ENCODE measurements at places on chromosomes 5 and 9.

GRCh38 chr5:80975065-80975464 lies 14.9 kb downstream of the RASGRF2 start:
- no peak for DNase-seq

DNA sequence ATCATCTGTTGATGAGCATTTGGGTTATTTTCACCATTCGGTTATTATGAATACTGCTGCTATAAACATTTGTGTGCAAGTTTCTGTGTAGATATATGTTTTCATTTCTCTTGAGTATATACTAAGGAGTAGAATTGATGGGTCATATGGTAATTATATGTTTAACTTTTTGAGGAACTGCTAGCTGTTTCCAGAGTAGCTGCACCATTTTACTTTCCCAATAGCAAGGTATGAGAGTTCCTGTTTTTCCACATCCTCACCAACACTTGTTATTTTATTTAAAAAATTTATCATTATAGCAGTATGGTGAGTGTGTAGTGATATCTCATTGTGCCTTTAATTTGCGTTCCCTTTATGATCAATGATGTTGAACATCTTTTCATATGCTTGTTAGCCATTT lies 29.2 kb downstream of the CD14 start:
- DNase-seq = no peak

- no peak for DNase-seq
Measured at GRCh38 chr5:69493396-69494133, 975 bp downstream of the OCLN start.

GRCh38 chr5:159866093-159866492 lies 50.2 kb upstream of the ADRA1B start:
- no peak for DNase-seq

DNA sequence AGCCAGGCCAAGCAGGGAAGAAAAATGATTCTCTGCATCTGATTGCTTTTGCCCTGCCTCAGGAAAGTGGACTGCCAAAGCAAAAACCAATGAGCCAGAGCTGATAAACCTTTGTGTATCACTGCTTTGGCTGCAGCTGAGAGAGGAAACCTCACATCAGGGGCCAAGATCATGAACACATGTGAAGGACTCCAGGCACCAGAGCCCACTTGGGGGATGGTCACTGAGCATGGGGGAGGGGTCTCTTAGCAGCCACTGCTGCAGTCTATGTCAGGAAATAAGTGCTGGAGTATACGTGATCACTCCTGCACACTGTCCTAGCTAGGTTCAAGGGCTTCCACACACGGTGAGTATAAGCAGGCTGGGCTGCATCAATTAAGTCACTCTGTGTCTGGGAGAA lies 229.9 kb downstream of the SPOCK1 start:
- no peak for DNase-seq

DNA sequence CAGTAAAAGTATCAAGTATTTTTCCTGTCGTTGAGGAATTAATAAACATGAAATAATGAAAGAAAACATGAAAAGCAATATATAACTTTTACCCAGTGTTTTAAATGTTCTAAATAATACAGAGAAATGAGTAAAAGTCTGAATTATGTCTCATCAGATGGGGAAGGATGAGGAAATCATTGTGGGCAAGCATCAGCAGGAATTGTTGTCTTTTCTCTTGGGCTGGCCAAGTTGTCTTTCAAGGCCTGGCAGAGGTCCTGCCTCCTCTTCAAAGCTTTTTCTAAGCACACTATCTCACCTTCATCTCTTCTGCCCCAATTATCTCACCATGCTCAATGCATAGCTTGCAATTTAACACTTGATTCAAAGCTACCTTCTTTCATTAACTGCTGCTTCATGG lies 41.9 kb downstream of the MOCS2 start:
- no peak for DNase-seq

GRCh38 chr9:96163712-96164111 lies 138.3 kb downstream of the HSD17B3 start:
- no peak for DNase-seq

DNA sequence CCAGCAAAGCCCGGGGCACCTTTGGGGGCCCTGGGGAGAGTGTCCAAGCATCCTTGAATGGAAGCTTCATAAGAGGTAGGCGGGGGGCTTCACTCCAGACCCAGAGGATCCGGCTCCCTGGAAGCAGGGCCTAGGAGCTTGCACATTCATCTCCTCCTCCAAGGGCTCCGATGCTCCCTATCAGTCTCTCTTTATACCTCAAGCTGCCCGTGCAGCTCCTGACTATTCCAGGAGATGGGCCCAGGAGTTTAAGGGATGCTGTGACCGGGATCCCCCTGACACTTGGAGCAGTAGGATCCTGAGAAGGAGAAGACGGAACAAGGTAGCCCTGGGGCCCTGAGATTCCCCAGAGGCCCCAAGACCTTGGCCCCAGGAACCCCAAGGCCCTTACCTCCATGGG lies 25.9 kb downstream of the CSF1R start:
- no peak for DNase-seq

GRCh38 chr5:33182986-33183385 lies 257.8 kb upstream of the TARS1 start:
- DNase-seq = no peak

DNA sequence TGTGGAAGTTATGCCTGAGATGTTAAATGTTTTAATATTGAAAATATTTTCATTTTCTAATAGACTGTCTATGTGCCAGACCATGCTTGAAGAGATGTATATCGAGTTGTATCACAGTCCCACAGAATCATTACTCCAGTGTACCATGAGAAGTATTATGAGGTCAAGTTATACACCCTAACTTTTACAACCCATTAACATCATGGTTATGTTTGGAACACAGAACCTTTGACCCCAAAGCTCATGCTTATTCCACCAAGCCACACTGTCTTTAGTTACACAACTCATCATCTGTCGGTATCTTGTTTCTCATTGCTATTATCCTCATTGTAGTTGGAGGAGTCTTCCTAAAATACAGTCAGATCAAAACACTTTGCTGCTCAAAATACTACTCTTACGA lies 248.0 kb downstream of the KCTD16 start:
- DNase-seq = no peak

DNA sequence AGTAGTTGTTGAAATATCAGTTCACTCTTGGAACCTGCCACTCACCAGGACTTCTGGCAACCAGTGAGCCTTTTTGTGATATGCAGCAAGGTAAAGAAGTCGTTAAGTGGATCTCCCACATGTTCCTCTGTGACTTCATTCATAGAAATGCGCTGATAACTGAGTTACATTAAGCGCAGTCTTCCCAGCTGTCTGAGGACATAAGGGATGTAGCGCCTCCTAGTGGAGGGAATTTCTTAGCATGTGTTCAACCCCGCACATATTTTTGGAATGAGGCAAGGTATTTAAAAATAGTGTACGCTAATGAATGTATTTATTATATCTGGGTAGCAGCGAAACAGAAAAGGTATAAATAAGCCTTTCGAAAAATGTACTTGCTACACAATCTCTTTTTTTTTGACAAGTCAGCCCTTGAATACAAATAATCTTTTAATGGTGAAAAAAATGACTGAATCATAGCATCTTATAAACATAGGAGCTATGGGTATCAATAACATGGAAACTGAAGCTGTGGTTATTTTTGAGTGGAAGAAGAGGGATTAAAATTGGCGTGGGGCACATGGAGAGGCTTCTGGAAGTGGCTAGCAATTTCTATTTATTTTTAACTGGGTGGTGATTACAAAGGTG lies 38.0 kb downstream of the PALM2AKAP2 start:
- DNase-seq = no peak

GRCh38 chr5:149790276-149790675 lies 60.2 kb downstream of the PPARGC1B start:
- no peak for DNase-seq

DNA sequence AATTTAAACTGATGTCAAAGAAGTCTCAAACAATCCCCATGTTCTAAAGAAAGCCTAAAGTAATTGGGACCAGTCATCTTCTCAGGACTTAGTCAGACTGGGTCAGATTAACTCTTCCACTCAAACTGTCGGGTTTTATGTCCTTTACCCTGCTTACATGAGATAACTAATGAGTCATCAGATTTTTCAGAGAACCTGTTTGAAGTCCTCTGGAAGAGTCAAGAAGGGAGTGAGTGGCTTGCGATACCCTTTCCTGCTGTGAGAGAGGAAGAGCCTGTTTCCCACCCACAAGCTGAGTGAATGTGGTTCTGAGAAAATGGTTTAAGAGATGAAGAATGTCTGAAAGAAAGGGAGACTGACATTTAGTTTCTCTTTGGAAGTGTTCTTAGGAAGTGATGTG lies 1866.7 kb upstream of the C9orf72 start:
- DNase-seq = no peak

DNA sequence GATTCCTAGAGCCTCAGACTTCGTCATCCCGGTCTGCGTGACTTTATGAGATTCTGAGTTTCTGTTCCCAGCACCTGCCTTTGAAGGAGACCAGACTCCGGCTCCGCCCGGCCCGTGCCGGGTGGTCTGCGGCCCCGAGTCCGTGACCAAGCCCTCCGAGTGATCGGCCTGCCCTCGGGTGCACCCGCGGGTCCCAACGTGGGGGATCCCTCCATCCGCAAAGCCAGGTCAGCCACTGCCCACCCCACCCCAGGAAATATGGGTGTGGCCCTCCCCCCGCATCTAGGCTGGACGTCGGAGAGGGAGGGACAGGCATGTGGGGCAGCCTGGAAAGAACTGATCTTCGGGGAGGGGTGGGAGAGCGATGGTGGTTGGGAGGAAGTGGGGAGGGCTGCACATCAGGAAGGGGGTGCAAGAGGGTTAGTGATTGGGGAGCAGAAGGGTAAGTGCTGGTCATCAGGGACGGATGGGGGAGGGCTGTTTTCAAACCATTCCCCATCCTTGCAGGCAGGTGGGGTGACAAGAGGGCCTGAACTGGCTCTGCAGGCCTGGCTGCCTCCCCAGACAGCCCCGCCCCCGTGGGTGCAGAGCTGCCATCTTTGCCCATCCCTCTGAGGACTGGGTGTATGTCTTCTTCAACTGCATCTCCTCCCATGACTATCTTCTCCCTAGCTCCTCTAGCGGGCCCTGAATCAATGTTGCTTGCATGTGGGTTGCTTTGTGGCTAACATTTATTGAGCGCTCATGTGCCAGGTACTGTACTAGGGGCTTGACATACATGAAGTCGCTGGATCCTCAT lies 747 bp downstream of the LRSAM1 start:
- peak; percentile 84 for DNase-seq

- no peak for DNase-seq
Measured at GRCh38 chr9:19768798-19769197, 20.0 kb downstream of the SLC24A2 start.

DNA sequence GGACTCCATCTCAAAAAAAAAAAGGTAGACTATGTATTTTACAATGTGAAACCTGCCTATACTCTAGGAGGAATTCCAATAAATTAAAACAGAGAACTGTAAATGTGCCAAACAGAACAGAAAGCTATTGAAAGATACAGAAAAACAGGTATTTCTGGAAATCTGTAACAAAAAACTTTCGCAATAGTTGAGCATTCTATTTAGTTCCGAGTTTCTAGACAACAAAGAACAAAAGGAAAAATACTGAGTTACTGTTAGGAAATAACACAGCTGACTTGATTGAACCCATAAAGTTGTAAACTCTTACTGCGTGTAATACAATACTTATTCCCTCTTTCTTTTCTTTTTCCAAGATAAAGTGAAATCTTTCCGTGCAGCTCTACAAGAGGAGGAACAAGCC lies 18.6 kb downstream of the DIMT1 start:
- no peak for DNase-seq

- no peak for DNase-seq
Measured at GRCh38 chr5:52895572-52896413, 93.4 kb upstream of the ITGA2 start.

DNA sequence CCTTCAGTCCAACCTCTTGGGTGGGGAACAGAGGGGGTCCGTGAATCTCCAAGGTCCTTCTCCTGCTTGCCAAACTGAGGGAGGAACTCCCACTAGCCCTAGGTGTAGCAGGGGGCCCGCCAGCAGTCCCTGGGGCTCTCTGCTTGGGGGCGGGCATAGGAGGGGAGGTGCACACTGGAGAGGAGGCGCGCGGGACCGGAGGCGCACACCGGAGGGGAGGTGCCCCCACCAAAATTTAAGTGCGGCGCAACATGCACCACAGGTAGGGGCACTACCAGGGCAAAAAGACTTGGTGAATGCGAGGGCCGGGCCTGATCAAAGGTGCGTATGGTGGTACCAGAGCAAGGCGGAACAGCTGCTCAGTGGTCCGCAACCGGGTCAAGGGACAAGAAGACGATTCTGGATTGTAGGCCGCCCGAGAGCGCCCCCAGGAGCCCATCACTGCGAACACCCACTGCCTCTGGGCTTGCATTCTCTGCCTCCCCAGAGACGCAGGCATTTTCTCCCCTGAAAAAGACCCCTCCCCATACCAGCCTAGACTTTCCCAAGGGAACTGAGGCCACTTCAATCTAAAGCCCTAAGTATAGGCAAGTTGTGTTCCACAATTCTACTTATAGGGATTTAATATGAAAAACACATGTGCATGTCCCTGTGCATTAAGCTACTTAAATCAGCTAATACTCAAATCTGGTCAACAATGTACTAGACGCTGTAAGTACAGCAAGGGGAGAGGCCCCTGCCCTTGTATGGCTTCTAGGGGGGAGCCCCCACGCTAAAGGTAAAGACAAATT lies 50.6 kb downstream of the TGFBI start:
- no peak for DNase-seq

GRCh38 chr9:71678999-71679398 lies 89.3 kb downstream of the CEMIP2 start:
- DNase-seq = no peak

- DNase-seq = no peak
Measured at GRCh38 chr5:160548949-160549645, 127.4 kb downstream of the PTTG1 start.

GRCh38 chr5:107474716-107475489 lies 195.8 kb downstream of the EFNA5 start:
- DNase-seq = no peak

- DNase-seq = no peak
Measured at GRCh38 chr5:137325721-137326120, 173.4 kb downstream of the SPOCK1 start.

- no peak for DNase-seq
Measured at GRCh38 chr5:34007201-34007620, 639 bp downstream of the AMACR start.

DNA sequence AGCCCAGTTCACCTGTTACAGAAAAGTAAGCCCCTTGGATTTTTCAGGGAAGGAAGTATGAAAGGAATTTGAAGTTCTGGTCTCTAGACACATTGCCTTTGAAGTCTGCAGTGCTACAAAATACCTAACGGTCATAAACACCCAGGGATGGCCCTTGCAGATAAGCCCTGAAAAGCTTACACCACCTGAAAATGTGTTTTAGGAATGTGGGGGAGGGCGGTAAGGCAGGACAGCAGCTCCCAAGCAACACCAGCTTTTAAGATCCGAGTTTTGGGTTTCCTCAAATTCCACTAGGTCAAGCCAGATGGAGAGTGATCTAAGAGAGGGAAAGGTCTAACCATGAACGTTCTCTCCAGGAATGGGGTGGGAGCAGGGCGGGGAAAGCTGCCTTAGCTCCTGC lies 114.1 kb upstream of the PANK3 start:
- DNase-seq = no peak

GRCh38 chr9:121622387-121623203 lies 28.8 kb upstream of the DAB2IP start:
- no peak for DNase-seq

DNA sequence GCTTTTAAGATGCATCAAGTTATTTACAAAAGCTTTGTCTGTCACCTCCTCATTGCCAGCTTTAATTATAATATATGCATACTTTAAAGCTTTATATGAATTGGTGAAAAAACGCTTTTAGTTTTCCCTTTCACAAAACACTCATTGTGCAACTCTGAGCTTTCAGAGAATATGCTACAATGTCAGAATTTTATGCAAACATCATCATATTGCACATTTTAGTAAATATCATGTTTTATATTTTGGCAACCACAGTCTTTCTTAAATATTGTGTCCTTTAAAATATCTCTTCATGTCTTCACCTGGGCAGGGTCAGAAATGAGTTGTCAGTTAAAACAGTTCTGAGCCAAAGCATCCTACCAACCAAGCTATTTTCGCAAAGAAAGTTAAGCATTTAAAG lies 601.1 kb upstream of the RORB start:
- DNase-seq = no peak

Measured in coronary artery (tissue), 2 donors.